ENCODE measurements at places on chromosomes 16 and 17.

GRCh38 chr16:48201515-48202201, 42.4 kb upstream of the LONP2 start:
- no peak for DNase-seq

GRCh38 chr17:75589919-75590303, 2.3 kb downstream of the MYO15B start:
- no peak for DNase-seq

DNA sequence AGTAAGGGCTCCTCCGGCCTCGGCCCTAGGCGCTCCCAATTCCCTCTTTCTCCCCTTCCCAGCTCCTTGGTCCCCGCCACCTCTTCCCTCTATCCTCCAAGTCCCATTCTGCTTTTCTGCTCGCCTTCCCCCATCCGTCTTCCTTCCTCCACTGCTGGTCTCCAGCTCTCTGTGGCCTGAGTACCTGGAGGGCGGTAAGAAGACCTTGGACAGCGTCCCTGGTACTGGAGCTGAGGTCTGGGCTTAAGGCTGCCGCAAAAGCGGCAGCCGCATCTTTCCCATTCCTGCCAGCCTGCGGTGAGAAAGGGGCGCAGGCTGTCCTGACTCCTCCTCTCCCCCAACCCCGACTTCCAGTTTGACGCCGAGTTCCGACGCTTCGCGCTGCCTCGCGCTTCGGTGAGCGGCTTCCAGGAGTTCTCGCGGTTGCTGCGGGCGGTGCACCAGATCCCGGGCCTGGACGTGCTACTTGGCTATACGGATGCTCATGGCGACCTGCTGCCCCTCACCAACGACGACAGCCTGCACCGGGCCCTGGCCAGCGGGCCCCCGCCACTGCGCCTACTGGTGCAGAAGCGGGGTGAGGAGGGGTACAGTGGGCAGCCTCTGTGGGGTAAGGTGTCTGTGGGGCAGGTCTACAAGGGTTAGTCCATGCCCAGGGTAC, 471 bp downstream of the PARD6A start:
- DNase-seq, result no peak

DNA sequence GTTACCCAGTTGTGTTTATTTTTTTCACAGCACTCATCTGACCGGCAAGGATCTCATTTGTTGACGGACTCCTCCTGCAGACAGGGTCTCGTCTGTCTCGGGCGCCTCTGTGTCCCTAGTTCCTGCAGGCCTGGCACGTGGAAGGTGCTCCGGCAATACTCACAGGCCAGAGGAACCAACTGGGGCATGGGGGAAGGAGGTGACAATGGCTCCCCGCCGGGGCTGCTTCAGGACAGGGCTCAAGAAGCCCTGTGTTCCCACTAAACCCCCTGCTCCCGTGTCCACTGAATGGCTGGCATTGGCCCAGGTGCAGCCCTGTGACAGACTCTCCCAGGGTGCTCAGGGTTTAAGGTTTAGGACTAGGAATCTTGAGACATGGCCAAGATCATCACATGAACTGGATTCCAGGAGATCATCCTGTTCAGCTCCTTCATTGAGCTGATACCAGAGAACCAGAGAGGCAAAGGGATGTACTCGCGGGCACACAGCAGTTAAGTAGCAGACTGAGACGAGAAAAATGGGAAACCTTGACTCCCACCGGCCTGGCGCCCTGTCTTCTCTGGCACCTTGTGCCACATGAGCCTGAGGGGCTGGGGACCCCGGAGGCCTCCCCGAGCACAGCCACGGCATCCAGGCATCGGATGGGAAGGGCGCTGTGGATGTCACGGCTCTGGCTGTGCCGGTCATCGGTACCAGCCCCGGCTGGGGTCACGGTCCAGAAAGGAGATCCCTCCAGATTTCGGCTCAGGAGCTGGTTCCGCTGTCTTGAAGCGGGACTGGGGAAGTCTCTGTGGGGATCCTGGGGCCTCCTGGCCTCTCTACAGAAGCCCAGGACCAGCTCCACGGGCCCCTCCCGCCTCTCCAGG, 29.0 kb downstream of the TIMM22 start:
- DNase-seq, result no peak

GRCh38 chr17:69870091-69870530, 204.9 kb upstream of the KCNJ16 start:
- DNase-seq, result no peak

GRCh38 chr17:68711858-68712257, 110.7 kb upstream of the FAM20A start:
- no peak for DNase-seq

DNA sequence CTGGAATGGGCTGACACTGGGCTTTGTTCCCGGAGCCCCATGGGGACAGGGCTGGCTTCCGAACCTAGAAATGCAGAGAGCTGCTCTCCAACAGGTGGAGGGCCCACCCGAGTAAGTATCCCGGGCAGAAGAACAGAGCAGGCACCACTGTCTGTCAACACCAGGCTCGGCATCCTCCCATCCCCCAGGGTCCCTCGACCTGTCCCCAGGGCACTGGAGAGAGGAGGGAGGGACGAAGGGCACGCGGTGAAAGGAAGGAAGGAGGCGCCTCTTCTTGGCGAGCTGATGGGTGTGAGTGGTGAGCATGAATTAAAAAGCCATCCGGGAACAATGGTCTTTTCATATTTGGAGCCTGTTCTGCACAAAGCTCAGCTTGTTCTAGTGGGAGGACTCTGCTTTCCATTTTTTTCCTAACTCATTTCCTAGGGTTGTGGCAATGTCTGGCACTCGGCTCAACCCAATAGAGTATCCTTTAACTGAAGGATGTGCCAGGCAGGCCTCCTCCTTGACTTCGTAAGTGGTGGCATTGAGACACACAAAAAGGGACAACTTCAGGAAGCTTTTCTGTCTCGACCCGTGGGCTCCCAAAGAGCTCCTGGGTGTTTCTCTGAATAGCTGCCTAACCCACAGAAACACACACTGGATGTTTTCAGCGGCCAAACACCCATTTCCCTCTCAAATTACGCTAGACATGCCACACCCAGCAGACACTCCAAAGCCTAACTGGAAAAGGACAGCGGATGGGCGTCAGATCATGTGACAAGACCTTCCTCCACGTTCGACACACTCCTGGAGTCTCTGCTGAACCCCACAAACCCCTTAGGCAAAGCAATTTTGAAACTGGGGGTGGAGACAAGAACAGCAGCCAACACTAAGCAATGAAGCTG, 47.7 kb downstream of the ZFHX3 start:
- no peak for DNase-seq

GRCh38 chr16:4293181-4293716, 20.4 kb upstream of the TFAP4 start:
- no peak for DNase-seq

DNA sequence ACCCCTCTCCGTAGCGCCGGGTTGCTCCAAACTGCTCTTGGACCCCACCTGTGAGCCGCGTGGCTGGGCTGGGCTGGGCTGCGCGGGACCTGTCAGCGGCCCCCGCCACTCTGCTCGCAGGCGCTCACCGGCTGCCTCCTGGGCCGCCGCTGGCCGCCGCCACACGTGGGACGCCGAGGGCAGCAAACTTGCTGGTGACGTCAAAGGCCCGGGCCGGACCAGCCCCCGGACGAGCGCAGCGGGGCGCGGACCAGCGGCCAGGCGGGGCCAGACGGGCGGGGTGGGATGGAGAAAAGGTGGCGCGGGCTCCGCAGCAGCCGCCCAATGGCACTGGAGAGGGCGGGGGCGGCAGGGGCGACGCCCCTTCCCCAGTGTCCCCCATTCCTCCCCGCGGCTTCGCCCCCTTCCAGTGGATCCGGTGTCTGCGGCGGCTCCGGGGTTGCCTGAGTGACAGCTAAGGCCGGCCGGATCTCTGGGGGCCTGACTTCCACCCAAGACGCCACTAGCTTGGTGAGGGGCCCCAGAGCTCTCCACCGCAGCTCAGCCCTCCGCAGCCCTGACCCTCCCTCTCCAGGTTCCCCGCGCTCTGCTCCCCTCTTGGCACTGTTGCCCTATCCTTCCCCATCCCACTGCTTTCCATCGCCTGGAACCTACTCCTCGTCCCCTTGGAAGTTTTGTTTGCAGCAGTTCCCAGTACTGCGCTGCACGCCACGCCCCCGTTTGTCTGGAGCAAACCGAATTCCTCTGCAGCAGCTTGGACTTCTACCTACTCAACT, at the start of gene HS3ST3A1:
Gene HS3ST3A1 (minus strand): TSS at position 154 of the 776 bp plus-strand sequence. CDS start 800 bp downstream, outside the sequence.
- DNase-seq, result no peak

DNA sequence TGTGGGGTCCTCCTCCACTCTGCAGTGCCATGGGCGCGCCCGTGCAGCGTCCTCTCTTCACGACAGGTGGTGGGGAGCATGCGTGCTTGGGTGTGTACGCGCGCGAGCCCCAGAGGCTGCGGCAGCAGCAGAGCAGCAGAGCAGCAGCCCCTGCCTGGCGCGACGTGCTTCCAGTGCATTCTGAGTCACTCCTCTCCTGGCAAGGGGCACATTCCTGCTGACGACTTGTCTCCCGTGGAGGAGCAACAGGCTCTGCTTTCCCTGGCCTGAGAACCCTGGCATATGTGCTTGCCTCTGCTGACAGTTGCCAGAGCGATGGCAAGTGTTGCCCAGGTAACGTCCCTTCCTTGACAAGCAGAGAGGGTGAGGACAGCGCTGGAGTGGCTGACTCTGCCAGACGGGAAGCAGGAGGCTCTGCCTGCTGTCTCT, 133.8 kb upstream of the PLCG2 start:
- DNase-seq, result no peak

GRCh38 chr16:77212741-77213541, 13.7 kb downstream of the SYCE1L start:
- DNase-seq, result peak; percentile 41

DNA sequence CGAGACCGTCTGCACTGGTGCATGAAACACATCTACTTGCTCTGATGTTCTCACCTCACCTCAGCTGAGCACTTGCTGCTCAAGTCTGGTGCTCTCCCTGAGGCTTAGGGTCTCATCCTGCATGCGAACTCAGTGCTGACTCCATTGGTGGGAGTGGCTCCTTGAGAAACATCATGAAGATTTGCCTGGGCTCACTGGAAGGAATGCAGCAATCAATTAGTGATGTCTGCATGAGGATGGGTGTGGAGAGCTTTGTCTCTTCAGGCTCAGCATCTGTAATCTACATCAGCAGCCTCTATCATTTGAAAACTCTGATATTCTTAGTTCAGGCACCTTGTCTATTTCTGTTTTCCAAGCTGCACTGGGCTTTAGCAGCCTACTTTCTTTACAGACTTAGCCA, 204.4 kb downstream of the IRF8 start:
- no peak for DNase-seq

- DNase-seq, result no peak
Measured at GRCh38 chr17:79017546-79018369, 6.2 kb upstream of the C1QTNF1 start.

DNA sequence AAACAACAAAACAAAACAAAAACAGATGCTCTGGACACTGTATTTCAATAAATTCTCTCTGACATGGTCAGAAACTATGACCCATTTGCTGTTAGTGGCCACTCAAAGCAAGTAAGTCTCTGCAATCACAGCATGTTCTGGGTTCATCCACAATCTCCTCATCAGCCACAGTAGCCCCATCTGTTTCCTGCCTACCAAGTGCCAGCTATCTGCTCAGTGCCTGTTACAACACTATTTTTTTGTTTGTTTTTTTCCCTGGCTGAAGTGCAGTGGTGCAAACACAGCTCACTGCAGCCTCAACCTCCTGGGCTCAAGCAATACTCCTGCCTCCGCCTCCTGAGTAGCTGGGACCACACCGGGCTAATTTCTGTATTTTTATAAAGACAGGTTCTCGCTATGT, 137.9 kb downstream of the SOX9 start:
- DNase-seq, result no peak

Measured in stimulated activated CD8-positive, alpha-beta memory T cell treated with anti-CD3 and anti-CD28 coated beads, Interleukin-15, amount 100 ng/mL, for 4 hours (primary cell).